ENCODE measurements at places on chromosomes 12 and 14. TPM values are rescaled to one million over a fixed set of nuclear protein-coding genes. Genes with fewer than 3 reads are reported as not detected.

DNA sequence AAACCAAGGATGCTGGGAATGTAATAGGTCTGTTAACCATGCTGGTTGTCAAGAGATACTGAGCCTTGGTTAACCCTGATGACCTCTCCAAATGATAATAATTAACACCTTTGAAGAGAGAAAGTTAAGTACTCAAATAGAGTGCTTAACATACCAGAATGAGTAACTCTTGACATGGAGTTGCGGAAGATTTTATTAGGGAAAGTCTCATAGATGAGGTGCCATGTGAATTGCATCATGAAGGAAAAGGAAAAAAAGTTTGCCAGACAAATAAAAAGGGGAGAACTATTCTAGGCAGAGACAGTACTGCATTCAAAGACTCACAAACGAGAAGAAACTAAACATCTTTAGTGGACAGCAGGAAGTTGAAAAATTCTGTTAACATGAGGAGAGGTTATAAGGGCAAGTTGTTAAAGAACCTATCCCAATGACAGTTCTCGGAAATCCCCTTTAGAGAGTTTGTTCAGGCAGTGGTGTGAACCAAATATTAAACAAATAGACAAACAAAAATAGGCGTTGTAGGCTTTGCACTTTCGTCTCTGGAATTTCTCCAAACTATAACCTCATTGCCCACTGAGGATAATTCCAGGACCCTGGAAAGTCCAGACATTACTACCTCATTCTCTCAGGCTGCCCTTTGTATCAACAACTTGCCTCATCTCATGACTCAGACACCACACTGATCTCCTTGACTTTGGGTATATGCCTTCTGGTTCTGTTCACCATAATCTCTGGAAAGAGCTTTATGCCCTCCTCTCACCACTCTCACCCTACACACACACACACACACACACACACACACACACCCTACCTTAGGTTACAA, 435.0 kb downstream of the GXYLT1 start:
- DNase-seq: no peak

DNA sequence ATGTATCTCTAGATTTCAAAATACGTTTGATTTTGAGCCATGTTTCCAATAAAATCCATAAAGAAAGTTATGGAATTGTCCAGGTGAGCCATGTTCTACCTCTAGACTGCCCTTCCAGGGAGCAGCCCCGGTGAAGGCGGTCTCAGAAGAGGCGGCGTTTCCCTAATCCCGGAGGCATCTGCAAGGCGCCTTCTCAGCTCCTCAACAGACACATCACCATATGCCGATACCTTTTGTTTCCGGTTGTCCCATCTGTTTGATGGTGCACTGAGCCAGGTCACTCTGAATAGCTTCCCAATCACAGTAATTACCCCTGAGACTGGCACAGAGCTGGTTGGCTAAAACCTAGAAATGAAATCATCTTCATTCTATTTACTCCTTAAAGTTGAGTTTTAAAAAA, 305.5 kb upstream of the FKBP4 start:
- DNase-seq: no peak

GRCh38 chr14:101241147-101241546, 320.1 kb upstream of the DIO3 start:
- no peak for DNase-seq

GRCh38 chr12:104485651-104486362, 29.1 kb downstream of the CHST11 start:
- no peak for DNase-seq

- DNase-seq: no peak
Measured at GRCh38 chr14:88911809-88912208, 87.4 kb downstream of the TTC8 start.

CFAP54 gene
- total RNA-seq: not detected

PEBP1 gene
- total RNA-seq: 192 TPM

PTPN11 gene
- total RNA-seq: 61.6 TPM

DUSP6 gene
- total RNA-seq: 29.6 TPM
